Stimulated activated CD8-positive, alpha-beta memory T cell treated with anti-CD3 and anti-CD28 coated beads, Interleukin-4, amount 100 ng/mL, for 4 hours (primary cell): ENCODE measurements at places on chromosomes 6 and 20.

DNA sequence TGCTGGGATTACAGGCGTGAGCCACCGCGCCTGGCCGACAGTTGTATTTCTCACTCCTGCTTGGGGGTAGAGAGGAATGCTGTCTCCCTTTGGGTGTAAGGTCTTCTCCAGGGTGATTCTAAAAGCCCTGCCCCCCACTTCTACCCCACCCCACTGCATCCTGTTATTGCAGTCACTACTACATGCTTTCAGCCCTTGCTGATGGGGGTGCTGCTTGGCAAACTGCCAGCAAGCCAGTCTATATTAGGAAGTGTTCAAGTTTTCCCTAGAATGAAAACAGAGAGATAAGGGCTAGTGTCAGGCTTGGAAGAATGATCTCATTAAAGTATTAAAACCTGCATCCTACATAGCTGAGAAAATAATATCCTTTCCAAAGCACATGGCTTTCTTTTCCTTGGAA, 31.3 kb downstream of the TTI1 start:
- no peak for DNase-seq

GRCh38 chr20:53226826-53227225, 254.7 kb downstream of the TSHZ2 start:
- DNase-seq, result no peak

DNA sequence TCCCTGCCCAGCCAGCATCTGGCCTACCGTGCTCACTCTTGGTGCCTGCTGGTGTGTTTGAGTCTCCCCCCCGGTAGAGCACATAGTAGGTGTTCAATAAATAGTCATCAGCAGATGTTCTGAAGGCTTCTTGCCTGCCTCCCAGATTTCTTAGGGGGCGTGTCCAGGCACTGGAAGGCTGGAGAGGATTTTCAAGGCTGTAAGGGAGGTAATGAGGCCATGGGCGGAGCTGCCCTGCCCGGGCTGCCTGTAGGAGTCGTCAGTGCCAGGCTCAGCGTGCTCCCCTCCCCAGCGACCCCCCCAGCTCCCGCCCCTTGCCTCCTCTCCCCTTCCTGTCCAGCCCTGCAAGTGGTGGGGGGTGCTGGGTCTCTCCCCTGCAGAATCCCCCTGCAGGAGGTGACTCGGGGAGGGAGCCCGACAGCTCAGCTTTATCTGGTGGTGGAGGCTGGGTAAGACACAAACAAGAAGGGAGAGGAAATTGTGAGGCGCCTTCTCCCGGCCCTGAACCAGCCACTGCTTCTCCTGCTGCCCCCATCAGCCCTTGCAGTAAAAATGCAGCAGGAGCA, 55.9 kb downstream of the BCAS4 start:
- no peak for DNase-seq

DNA sequence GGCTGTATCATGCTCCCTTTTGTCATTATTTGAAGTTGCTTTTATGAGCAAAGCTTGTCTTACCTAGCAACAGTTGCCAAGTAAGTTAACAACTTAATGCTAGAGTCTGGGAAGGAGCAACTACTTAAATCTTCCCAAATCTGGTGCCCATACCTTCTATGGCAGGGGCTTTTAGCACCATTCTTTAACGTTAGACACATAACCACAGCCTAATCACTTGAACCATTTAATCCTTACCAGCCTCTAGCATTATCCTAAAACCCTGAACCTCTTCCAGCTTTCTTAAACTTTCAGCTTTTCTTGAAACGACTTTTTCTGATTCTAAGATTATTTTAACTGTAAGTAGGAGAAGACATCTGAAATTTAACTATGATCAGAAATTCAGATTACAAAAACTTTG, at the start of gene C6orf163:
Gene C6orf163, plus strand, starts transcription at position 83 of the 400 bp plus-strand sequence. Its CDS starts 287 bp downstream, at position 370.
- no peak for DNase-seq

- no peak for DNase-seq
Observed at GRCh38 chr6:125077453-125077852, 76.1 kb upstream of the TPD52L1 start.

DNA sequence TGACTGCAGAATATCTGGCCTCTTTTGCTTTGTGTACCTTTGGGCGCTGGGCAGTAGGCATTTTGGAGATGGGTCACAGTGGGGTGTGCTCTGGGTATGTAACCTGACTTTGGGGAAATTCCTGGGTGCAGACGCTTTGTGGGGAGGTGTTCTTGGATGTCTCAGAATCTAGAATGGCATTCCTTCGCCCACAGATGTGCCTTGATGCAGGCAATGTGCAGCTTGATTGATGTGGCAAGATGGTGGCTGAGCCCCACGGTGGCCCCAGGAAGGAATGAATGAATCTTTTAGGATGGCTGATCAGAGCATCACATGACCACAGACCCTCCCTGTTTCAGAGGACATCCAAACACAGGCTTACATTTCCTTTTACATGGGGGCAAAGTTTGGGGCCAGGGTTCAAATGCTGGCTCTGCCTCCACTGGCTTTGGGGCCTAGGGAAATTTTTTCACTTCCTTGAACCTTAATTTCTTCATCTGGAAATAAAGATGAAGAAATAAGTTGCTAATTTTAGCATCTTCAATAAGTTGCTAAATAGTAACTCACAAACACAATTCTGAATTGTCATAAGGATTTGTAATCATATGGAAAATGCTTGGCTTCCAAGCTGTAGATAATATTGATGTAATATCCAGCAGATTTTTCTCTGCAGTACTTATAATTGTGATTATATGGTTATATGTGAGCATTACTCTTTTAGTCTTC, 5.6 kb downstream of the PPP1R16B start:
- DNase-seq, result no peak

DNA sequence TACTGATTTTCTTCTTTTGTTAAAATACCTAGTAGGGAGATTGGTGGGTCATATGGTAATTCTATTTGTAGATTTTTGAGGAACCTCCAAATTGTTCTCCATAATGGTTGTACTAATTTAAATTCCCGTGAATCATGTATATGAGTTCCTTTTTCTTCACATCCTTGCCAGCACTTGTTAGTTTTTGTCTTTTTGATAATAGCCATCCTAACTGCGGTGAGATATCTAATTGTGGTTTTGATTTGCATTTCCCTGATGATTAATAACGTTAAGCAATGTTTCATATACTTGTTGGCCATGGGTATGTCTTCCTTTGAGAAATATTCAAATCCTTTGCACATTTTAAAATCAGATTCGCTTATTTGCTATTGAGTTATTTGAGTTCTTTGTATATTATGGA, 110.9 kb downstream of the JAG1 start:
- no peak for DNase-seq

- no peak for DNase-seq
Observed at GRCh38 chr6:169099411-169100202, 154.0 kb downstream of the THBS2 start.

DNA sequence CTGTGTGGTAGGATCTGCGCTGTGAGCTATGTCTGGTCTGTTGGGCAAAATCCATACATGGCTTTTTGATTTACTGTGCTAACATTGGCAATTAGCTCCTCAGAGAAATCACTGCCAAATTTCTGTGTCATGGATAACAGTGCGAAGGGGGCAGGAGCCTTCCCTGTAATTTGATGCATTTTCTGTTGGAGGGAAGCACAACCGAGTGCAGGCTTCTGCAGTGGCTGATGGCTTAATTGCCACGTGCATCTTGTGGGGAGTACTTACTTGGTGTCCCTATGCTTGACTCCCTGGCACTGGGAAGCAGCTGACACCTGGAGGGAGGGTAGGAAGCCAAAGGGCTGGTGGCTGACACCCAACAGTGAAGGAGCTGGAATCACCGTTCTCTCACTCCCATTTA, 99.3 kb upstream of the PROKR2 start:
- no peak for DNase-seq

DNA sequence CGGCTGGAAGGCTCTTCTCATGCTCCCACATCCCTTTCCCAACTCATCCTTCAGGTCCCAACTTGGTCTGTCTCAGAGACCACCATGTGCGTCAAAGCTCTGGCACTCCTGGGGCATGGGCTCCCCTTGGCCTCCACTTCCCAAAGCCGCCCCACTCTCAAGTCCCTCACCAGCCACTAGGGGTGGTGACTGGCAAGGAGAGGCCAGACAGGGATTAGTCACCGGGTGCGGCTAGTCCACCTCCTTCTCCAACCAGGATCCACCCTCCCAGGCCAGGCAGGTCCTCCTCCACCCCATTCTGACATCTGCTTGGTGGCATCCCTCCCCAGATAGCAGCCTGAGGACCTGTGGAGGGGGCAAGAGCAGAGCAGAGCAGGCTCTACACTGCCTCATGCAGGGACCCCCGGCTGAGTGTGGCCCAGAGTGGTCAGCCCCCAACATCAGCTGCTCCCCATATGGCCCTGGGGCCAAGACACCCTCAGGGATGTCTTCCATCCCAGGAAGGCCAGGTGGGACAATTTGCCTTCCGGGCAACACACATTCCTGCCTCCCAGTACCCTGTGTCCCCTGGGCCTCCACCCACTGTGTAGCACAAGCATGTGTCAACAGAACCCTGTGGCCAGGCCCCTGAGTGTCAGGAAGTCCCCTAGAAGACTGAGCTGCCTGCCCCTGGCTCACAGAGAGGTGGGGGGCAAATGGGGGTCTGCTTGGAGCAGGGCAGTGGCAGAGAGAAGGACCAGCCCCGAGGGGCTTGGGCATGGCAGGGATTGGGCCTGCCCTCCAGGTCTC, 29.2 kb downstream of the YTHDF1 start:
- DNase-seq, result no peak

DNA sequence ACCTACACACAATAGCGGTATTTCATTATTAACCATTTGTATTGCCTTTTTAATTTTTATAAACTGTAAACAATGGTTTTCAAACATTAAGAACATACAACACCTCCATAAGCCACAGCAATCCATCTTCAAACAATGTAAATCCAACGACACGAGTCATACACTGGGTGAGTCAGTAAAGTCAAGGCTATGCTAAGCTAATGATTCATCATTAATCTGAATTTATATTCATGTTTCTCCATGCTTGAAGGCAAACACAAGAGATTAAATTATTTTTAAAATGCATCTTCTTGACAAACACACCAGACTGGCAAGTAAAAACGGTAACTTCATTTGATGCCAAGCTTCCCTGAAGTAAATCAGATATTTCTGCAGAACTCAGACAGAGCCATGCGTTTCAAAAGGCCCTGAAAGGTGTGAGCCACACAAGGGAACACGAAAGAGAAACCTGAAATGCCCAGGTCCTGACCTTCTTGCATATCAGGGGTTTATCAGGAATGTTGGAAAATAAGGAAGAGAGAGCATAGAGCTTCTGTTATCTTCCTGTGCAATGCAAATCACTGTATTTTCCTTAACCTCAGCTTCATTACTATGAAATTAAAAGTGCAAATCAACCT, 162.5 kb downstream of the ALDH8A1 start:
- DNase-seq, result no peak

- DNase-seq, result no peak
Observed at GRCh38 chr6:81831274-81831673, 78.8 kb upstream of the TENT5A start.

GRCh38 chr6:167056370-167056769, 57.2 kb downstream of the CEP43 start:
- no peak for DNase-seq

DNA sequence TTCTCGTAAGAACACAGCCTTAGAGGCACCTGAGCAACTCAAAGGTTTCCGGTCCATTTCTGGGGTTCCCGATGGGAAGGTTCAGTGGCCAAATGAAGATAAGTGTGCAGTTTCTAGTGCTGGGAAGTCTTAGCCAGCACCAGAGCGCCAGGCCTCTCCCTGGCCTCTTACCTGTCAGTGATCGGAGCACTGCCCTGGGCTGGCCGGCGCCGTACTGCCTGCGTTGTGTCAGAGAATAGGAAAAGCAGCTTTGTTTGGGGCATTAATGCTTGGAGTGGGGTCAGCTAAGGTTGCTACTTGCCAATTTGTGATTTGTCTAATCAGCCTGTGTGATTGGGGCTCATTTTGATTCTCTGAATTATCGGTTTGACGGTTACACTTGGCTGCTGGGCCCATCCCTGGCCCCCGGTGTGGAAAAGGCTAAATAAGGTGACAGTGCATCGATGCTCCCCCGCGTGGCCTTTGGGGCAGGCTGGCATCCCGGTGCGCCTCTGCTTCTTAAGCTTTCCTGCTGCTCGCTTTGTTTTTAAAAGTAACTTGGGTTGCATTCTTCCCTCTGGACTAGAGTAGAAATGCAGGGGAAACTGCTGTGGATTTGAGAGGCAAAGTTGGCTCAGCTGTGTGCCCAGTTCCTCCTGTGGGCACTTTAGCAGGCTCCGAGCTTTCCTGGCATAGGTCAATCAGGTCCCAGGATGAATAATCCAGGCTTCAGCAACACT, 51.8 kb downstream of the TCP11 start:
- DNase-seq, result no peak

DNA sequence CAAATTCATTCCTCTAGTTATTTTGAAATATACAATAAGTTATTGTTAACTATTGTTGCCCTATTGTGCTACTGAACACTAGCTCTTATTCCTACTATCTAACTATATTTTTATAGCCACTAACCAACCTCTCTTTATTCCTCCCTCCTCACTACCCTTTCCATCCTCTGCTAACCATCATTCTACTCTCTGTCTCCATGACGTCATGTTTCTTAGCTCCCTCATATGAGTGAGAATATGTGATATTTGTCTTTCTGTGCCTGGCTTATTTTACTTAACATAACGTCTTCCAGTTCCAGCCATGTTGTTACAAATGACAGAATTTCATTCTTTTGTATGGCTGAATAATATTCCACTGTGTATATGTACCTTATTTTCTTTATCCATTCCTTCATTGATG, 95.3 kb downstream of the ATXN1 start:
- DNase-seq, result no peak

GRCh38 chr6:125554456-125554855, 195.0 kb upstream of the HEY2 start:
- no peak for DNase-seq

GRCh38 chr6:35219683-35220326, 6.0 kb downstream of the SCUBE3 start:
- DNase-seq, result no peak

DNA sequence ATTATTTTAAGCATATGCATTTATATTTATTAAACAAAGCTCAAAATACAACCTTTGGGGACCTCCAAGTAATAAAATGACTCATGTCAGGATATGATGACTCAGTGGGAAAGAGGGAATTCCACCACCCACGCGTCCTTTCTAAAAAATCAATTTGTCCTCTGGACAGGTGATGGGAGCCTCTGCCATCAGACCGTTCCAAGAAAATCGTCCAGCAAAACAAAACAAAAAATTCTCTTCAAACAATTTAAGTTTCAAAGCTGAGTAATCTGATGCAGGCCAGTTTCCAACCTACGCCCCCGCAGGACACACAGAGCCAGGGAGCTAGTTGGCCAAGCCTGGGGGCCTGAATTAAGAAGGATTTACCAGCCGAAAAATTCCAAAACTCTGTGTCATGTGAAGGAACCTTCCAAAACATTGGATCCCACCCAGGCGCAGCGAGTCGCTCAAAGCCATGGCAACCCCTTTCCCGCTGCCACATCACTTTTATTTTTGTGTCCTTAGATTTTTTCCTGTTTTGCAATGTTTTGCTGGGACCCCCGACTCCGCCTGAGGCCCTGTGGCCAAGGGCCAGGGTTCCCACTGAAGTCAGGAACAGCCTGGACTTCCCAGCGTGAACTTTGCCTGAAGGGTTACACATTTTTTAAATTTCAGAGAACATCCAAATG, 95.3 kb downstream of the NFATC2 start:
- no peak for DNase-seq

GRCh38 chr6:25499615-25500235, 152.3 kb upstream of the SCGN start:
- no peak for DNase-seq

- no peak for DNase-seq
Observed at GRCh38 chr6:35703554-35703953, 14.8 kb upstream of the FKBP5 start.

- no peak for DNase-seq
Observed at GRCh38 chr20:52722926-52723688, 249.1 kb upstream of the TSHZ2 start.

- no peak for DNase-seq
Observed at GRCh38 chr6:134491477-134491876, 173.6 kb upstream of the SGK1 start.
